ENCODE measurements at places on chromosomes 12 and 14.

- DNase-seq, result no peak
Observed at GRCh38 chr14:58408681-58409215, 13.0 kb downstream of the TOMM20L start.

GRCh38 chr14:97948841-97949240, 1151.7 kb downstream of the VRK1 start:
- DNase-seq, result no peak

DNA sequence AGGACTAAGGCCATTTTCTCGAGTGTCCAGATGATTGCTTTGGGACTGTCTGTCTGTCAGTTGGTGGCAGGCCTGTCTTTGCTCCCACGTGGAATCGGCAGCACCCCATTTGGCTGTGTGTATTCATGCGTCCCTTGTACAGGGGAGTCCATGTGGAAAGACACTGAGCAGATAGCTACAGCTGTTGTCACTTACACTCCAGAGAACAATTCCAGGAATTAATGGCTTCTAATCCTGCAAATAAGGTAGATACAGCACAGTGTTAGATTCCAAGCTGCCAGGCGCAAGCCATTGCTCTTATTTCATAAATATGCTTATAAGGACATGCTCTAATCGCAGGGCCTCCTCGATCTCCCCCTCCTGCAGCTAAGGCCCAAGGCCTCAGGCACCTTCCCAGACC, 208.8 kb downstream of the VRK1 start:
- DNase-seq, result no peak

- no peak for DNase-seq
Observed at GRCh38 chr12:56158926-56159461, 835 bp downstream of the MYL6 start.

- DNase-seq, result no peak
Observed at GRCh38 chr14:51018521-51018920, 74.2 kb upstream of the PYGL start.

DNA sequence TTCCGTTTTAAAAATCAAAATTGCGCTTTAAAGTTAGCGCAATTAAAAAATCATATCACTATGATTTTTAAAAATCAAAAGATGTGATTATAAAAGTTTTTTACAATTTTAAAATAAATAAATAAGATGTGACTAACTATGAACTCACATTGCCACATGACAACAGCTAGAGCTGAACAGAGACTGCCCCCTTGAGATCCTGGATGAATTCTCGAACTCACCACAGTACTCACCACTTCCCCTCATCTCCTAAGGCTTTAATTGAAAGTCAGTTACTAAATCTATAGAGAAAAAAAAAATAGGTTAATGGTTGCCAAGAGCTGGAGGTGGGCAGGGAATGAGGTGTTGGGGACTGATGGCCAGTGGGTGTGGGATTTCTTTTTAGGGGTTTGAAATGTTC, 384.2 kb downstream of the ZFP36L1 start:
- no peak for DNase-seq

- DNase-seq, result no peak
Observed at GRCh38 chr14:101828046-101828445, 66.5 kb downstream of the PPP2R5C start.

GRCh38 chr14:103290961-103291360, 43.1 kb upstream of the EIF5 start:
- no peak for DNase-seq

- no peak for DNase-seq
Observed at GRCh38 chr14:92656306-92657081, 91.9 kb downstream of the LGMN start.

- no peak for DNase-seq
Observed at GRCh38 chr14:75274899-75275569, 3.6 kb upstream of the FOS start.

DNA sequence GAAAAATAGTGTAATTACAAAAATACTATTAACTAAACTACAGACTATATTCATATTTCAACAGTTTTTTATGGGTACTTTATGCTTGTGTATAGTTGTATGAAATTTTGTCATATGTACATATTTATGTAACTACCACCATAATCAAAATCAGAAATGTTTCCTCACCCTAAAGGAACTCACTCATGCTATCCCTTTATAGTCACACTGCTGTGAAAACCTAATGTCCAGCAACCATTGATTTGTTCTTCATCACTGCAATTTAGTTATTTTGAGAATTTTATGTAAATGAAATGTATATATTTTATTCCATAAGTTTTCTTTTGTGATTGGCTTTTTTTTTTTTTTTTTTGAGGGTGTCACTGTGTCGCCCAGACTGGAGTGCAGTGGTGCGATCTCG, 278.9 kb upstream of the SLC16A7 start:
- DNase-seq, result no peak

DNA sequence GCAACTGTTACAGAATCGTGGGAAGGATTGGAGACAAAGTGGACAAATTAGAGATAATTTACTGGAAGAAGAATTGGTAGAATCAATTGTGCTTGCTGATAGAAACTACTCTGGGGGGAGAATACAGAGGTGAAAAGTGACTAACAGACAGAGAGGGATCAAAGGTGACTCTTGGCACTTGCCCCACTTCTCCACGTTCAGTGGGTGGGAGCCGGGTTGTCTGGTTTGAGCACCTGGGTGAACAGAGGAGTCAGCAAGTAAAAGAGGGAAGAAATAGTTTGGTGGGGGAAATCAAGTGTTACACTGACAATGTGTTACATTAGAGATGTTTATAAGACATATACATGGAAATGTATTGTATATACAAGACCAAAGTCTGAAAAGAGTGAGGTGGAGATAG, 69.1 kb downstream of the PPP2R5E start:
- no peak for DNase-seq

GRCh38 chr14:28760431-28760996, 6.1 kb upstream of the FOXG1 start:
- no peak for DNase-seq

GRCh38 chr12:98592825-98593322, 612 bp upstream of the SLC25A3 start:
- no peak for DNase-seq

GRCh38 chr14:93132472-93133065, 16.8 kb upstream of the ITPK1 start:
- DNase-seq, result no peak

GRCh38 chr12:126582231-126582630, 1517.0 kb downstream of the AACS start:
- no peak for DNase-seq

DNA sequence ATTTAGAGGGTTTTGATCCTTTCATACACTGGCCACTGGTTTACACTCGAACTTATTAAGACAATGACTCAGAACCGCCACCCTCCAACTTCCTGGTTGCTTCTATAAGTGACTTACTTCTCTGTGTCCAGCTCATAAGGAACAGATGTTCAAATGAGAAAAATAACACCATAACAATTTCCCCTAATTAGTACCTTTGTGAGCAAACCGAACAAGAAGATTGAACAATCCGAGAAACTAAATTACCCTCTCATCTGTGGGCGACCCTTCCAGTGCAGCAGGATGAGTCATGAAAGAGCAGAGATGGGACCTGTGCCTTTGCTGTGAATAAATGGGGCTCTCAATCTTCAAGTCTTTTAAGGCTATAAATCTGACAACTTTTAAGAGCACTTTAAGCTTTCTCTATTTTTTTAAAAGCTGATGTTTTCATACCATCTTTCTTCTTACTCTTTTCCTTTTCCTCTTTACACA, 146.8 kb upstream of the RASSF8 start:
- DNase-seq, result no peak

- peak; percentile 70 for DNase-seq
Observed at GRCh38 chr12:104684884-104685283, 228.1 kb downstream of the CHST11 start.

DNA sequence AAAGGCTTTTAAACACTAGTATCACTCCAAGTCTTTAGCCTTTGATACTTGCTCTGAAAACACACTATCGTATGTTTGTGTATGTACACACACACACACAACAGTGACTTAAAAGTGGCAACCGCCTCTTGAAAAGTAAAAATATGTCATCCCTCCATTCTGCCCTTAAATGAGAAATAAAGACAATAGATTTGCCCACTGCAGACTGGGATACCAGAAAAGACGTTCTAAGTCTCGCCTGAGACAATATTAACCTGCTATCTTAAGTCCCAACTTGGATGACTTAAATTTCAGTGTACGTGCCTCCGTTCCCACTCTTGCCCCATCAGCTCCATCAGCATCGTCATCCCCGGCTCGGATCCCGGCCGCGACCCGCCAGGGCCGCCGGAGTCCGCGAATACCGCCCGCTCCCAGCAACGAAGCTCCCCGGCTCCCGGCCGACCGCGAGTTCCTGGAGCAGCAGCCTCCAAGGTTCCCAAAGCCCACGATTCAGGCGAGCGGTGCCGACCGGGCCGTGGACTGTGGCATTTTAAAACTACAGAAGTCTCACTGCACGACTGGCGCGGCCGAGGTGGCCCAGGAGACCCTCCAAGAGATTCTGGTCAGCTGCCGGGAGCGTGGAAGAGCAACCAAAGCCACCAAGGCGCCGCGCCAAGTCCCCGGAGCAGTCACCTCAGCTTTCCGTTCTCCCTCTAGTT, 2.8 kb upstream of the ARID2 start:
- no peak for DNase-seq
